ENCODE measurements at places on chromosomes 4 and X. TPM values are rescaled to one million over a fixed set of nuclear protein-coding genes. Genes with fewer than 3 reads are reported as not detected.
A peak's percentile ranks its signal among the peaks of the same experiment; 100 is the strongest.

GRCh38 chr4:70818921-70819320 is 20.8 kb downstream of the GRSF1 start:
- DNase-seq = no peak

DNA sequence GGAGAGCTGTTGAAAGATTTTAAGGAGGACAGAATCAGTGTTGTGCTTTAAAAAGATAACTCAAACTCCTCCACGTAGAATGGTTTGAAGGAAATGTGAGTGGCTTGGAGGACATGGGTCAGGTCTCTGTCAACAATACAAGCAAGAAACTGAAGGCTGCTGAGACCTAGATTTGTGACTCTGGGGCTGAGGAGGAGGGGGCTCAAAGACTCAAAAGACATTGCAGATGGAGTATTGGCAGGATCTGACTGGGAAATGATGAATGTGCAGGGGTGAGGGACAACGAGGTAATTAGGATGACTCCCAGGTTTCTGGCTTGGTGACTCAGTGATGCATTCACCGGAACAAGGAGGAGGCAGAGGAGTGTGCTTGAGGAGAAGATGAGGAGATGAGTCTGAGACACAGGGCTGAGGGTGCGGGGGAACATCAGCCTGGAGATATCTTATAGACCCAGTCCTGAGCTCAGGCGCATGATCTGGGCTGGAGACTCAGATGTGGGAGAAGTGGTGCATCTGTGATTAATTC is 3.3 kb upstream of the RPS4X start:
- peak; percentile 75 for DNase-seq

DNA sequence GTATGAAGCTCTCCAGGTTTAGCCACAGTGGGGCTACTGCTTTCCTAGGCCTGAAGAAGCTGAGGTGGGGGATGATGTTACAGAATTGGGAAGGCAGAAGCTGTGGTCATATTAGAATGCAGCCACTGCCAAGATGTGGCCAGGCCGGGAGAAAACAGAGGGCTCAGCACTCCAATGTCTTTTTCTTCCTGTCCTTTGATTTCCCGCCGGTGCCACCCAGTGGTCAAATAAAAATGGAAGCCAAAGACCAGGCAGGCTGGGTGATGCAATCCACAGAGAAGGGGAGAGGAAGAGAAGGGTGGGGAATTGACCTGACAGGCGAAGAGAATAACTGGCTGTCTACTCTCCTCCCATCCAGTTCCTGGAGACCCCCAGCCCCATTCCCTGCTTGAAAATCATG is 94.9 kb upstream of the SHISA3 start:
- DNase-seq = no peak

DNA sequence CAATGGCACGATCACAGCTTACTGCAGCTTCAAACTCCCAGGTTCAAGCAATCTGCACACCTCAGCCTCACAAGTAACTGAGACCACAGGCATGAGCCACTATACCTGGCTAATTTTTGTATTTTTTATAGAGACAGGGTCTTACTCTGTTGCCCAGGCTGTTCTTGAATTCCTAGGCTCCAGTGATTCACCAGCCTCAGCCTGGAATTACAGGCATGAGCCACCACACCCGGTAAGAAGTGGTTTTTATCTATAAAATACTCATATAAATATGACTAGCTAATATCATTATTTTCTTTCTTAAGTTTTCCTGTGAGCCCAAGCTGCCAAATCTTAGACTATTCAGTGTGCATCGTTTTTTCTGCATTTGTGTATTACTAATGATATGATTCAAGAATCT is 4.4 kb downstream of the SCFD2 start:
- DNase-seq = no peak

DNA sequence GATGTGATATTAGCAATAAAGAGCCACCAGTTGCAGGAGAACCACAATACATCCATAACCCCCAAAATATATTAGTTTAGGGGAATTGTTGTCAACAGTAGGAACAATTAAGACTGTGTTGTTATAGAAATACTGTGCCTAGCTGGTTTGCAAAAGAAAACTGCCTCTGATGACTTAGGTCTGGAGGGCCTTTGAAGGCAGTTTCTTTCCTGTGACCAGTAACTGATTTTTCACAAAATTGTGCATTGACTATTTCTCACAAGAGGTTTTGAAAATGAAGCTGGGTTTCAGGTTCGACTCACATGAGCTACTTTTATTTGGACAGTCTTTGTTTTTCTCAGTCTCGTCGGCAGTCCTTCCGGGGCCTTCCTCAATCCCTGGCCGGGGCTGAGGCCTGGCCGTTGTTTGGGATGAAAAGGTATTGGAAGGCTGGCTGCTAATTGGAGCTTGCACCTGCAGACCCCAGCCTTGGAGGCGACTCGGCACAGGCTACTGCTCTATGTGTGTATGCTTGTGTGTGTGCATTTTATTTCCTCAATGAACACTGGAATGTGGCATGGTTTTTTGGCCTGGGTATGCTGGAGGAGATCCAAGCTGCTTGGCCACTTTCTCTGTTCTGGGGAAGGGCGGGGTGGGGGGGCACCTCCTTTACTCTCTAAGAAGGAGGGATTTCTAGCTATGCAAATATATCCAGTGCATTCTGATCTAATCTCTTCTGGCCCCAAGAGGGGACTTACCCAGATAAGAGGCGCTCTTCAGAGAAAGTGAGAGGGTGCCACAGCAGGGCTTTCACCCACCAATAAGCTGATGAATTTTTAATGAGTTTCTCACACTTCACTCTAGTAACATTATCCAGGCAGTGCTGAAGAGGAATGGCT is 49.5 kb upstream of the LNX1 start:
- DNase-seq = no peak

GRCh38 chrX:12249997-12250396 is 111.7 kb downstream of the FRMPD4 start:
- peak; percentile 36 for DNase-seq

DNA sequence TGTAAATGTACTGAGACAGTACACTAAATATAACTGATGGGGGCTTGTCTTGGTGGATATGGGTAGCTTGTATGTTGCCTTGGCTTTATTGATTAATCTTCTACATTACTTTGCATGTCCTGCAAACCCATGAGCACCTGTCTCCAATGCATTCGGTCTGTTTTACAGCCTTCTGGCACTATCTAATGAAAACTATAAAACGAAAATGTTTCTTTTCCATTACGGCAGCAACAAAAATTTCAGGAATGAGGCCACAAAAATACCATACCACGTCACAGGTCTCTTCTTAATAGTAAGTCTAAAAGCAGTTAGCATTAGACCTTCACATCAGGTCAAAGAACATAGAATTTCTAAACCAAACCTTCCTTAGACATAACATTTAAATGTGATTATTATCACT is 49.8 kb downstream of the EDNRA start:
- DNase-seq = no peak

DNA sequence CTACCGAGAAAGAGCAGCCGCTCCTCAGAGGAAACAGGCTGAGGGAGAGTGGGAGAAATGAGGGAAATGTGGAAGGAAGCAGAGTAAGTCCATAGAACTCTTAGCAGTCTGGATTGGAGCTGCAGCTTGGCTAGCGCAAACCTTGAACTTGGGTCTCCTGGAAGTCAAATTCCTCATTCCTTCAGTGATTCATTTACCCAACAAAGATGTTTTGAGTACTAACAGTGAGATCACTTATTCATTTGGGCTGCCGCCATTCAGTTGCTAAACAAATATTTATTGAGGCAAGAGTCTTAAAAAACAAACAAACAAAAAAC is 51.5 kb downstream of the SEL1L3 start:
- peak; percentile 27 for DNase-seq

GRCh38 chr4:170259631-170260153 is 169.9 kb upstream of the AADAT start:
- peak; percentile 90 for DNase-seq

DNA sequence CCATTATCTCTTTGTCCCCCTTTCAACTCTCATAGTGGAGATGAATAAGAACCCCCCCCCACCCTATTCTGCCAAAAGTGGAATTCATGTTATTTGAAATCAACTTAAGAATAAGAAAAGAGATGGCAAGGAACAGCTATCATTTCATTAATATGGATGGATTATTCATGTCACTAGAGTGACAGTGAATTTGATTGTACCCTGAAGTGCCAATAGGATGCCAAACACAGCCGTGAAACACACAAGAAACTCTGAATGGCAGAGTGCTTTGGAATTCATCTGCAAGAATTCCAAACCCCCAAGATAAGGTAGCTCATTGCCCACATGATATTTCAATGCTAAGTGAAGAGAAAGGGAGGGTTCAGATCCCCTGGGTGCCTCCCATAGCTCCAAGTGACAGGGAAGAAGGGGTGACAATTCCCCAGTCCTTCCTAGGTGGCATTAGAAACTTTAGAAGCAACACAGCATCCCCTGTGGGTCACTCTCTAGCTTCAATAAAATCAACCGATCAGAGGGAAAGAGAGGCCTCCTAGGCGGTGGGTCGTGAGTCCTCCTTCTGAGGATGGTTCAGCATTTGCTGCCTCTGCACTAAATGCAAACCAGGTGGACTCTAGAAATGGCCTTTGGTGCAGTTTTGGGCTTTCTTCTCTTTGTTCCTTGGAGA is 84.3 kb downstream of the MGST2 start:
- no peak for DNase-seq

DNA sequence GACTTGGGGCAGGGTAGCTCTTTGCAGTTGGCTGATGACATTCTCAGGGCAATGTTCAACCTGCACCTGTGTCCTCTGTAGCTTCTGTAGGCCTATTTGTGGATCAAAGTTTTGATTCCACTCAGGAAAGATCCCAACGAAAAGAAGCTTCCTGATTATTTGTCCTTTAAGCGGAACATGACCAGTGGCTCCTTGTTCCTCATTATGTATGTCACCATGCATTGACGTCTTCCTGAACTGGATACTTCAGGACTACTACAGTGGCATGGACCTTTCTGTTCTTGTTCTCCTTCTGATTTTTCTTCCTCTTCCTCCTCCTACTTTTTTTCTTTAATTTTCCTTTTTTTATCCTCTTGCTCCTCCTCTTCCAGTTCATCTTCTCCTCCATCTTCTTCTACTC is 62.4 kb downstream of the NBDY start:
- DNase-seq = no peak

GRCh38 chr4:24000470-24000831 is 110.6 kb upstream of the PPARGC1A start:
- no peak for DNase-seq

DNA sequence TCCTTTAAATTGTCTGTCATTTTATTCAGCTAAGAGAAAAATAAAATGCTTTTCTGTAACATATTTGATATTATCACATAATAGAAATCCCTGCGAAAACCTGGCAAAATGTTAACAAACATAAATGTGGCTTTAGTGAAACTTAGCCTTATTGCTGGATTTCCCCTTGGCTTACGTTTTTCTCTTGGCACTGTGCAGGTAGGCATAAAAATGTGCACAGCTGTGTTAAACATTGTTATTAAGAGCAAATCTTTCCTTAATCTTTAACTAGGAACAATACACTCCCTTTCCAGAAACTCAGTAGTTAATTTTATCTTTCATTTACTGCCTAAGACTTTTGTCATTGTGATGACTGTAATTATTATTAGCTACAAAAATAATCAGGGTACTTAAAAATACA is 202.4 kb upstream of the GNPDA2 start:
- DNase-seq = no peak

- no peak for DNase-seq
Observed at GRCh38 chr4:57095245-57095644, 14.9 kb downstream of the IGFBP7 start.

DNA sequence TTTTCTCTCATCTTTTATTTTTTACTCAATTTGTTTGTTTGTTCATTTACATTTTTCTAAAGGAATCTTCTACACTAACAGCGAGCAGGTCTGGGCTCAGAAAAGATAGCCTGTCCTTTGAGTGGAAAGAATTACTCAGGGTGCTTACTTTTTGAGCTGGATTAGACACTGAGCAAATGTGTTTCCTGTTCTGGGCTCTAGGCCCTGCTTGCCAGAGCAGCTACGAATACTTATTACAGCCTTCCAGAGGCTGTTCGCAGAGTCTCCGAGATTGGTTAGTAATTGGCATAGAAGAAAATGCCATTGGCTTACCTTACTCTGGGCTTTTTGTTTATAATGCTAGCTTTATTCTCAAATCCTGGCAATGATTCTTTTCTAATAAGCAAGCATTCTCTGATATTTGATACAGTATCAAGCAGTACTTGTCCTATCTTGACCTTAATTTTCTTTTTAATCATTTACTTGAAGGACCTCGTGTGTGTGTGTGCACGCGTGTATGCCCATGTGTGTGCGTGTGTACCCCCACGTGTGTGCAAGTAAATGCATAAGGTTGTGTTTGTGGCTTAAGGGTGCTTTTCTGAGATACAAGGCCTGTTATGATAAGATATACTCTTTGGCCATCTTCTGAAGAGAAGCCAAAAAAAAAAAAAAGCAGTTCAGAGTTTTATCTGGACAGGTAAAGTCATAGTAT is 76.2 kb upstream of the GRXCR1 start:
- no peak for DNase-seq

DNA sequence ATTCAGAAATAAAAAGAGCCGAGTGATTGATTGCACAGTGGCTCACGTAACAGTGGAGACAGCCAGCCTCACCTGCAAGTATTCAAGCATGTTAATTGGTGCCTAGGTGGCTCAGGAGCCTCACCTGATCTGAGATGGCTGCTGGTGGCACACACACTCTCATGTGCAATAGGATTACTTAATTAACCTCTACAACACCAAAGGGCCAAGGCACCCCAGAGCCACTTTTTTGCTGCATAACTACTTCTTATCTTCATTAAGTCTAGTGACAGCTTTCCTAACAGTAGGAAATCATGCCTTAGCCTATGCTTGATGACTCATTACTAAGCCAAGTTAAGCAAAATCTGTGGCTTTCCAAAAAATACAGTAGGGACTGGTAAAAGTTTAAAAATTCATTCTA is 117.3 kb upstream of the NOCT start:
- DNase-seq = peak; percentile 49

DNA sequence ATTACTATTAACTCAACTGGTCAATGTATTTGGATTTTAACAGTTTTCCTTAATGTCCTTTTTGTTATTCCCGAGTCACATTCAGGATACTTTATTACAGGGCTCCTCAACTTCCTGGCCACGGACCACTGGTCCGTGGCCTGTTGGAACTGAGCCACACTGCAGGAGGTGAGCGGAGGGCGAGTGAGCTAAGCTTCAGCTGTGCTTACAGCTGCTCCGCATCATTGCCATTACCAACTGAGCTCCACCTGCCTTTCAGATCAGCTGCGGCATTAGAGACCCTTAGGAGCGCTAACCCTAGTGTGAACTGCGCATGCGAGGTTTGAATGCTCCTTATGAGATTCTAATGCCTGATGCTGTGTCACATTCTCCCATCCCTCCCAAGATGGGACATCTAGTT is 591.7 kb downstream of the CCSER1 start:
- DNase-seq = no peak

DNA sequence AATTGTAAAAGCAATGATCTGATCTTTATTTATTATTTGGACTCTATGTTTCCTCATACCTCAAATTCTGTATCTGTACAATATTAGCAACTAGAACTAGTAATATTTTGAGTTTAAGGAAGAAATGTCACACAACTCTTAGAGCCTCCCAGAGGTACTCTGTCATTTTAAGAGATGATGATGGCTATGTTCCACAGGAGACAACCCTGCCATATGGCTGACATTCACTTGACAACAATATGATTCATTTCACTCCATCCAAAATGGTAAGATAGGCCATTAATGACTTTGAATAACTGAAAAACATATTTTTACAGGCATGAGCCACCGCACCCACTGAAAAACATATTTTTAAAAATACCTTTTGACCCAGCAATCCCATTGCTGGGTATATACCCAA is 190.3 kb downstream of the MAML3 start:
- DNase-seq = no peak

Gene TEX13C
- total RNA-seq = not detected

Gene WDR19
- total RNA-seq = 20.8 TPM

Gene GAGE2A
- not detected for total RNA-seq

Gene FAM3A
- total RNA-seq = 33.2 TPM

Gene SULT1E1
- 1.1 TPM for total RNA-seq

Gene TCEAL7
- total RNA-seq = 1.1 TPM
